ENCODE measurements at places on chromosomes 11 and 22.

DNA sequence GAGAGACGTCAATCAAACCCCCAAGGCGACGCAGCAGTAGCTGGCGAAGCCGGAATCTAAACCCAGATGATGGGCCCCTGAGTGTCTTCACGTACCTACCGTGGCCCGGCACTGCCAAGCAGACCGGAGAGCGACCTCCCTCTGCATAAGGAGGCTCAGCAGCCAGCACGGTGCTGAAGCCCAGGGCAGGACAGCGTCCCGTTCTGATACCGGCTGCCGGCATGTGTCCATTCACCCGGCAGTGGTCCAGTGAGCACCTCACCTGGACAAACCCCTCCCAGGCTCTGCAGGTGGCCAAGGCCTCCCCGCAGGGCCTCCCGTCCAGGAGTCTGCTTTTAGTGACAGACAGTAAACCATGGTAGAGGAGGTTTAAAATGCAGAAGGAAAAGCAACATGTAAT is 142.0 kb downstream of the BRD1 start:
- DNase-seq, result no peak

GRCh38 chr22:43011079-43011478 is 3.9 kb downstream of the PACSIN2 start:
- DNase-seq, result no peak

DNA sequence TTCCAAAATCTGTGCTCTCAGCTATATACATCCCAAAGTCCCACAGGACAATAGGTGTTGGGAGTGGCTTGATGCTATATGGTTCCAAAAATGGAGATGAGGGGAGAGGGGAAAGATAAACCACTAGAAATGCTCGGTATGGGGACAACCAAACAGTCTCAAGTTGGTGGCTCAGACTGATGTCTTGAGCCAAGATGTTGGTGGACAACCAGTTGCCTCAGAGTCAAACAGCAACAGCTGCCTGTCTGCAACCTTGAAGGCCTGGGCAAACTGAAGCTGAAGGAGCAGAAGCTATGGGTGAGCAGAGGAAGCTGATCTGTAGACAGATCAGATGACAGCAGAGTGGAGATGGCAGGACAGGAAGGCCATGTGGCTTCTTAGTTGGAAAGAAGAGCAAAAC is 4.0 kb downstream of the RRP8 start:
- DNase-seq, result no peak

GRCh38 chr11:125990244-125990643 is 44.4 kb downstream of the VSIG10L2 start:
- no peak for DNase-seq

- no peak for DNase-seq
These were observed 15.3 kb downstream of the CCDC73 start for GRCh38 chr11:32779136-32779535.

- DNase-seq, result no peak
These were observed 4.9 kb downstream of the LARGE2 start for GRCh38 chr11:45927332-45927683.

- no peak for DNase-seq
These were observed 222.1 kb downstream of the LRRC4C start for GRCh38 chr11:41237382-41237781.

GRCh38 chr11:128643661-128644317 is 50.1 kb upstream of the FLI1 start:
- no peak for DNase-seq
